ENCODE measurements at places on chromosomes 1 and 21. TPM values are rescaled to one million over a fixed set of nuclear protein-coding genes. Genes with fewer than 3 reads are reported as not detected.

The TMPRSS15 gene
- not detected for total RNA-seq

The KRTAP10-6 gene
- total RNA-seq = not detected

GRCh38 chr1:8560611-8561544 lies 243.0 kb downstream of the SLC45A1 start:
- peak; percentile 64 for DNase-seq

The ARHGAP30 gene
- total RNA-seq = not detected

GRCh38 chr1:90834886-90835660 lies 118.0 kb upstream of the BARHL2 start:
- no peak for DNase-seq

The PM20D1 gene
- not detected for total RNA-seq

DNA sequence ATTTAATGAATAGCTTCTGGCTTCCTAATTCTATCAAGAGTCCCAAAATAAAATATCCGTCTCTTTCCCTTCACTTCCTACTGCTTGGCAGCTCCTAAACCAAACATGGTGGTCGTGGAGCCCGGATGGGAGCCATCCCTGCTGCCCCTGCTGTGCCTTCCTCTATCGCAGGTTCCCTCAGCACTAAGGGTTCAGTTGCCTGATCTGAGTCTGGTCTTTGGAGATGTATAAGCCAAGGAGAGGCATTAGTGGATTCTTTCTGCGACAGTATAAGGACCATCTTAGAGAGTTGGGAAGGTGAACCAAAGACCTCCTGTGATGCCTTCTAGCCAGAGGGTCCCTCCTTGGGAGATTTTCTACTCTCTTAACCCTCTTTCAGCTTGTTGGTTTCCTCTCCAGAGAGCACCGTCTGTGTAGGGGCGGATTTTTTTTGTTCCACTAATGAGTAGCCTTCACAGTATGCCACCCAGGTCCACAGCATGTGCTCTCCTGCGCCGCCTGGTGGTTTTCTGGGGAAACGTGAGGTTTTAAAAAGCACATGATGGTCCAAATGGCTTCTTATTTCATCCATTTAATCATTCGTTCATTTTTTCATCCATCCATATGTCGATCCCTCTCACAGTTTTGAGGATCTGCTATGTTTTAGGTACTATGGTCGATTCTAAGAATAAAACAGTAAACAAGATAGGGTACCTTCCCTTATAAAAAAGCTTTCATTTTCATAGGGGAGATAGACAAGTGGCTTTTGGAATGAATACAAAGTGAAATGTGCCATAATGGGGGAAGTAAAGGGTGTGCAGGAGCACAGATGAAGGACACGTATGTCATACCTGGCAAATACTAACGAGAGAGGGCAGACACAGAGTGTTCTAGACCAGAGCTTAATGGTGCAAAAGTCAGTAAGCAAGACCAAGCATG lies 71.0 kb downstream of the NFASC start:
- DNase-seq = peak; percentile 63

The GJB5 gene
- total RNA-seq = not detected

GRCh38 chr1:205998457-205999241 lies 4.5 kb downstream of the RAB7B start:
- DNase-seq = no peak

- no peak for DNase-seq
Measured at GRCh38 chr1:94672001-94672400, 130.4 kb upstream of the F3 start.

The NPPA gene
- not detected for total RNA-seq

The CDK18 gene
- 0.32 TPM for total RNA-seq

The LAMB3 gene
- 3.1 TPM for total RNA-seq

- no peak for DNase-seq
Measured at GRCh38 chr1:167387251-167387910, 130.9 kb downstream of the CD247 start.

Measured in endothelial cell of umbilical vein (primary cell).